ENCODE measurements at places on chromosomes 12 and 14. TPM values are rescaled to one million over a fixed set of nuclear protein-coding genes. Genes with fewer than 3 reads are reported as not detected.

Gene TC2N
- total RNA-seq = 325 TPM

Gene KLRK1
- 1.4 TPM for total RNA-seq

Gene SERPINA5
- not detected for total RNA-seq

Gene OAS2
- total RNA-seq = 77.4 TPM

Gene IL31
- total RNA-seq = not detected

Gene TAS2R31
- 3.2 TPM for total RNA-seq

Gene PIK3C2G
- not detected for total RNA-seq

Gene AQP2
- total RNA-seq = not detected
